ENCODE measurements at places on chromosomes 11 and 22.
A peak's percentile ranks its signal among the peaks of the same experiment; 100 is the strongest.

DNA sequence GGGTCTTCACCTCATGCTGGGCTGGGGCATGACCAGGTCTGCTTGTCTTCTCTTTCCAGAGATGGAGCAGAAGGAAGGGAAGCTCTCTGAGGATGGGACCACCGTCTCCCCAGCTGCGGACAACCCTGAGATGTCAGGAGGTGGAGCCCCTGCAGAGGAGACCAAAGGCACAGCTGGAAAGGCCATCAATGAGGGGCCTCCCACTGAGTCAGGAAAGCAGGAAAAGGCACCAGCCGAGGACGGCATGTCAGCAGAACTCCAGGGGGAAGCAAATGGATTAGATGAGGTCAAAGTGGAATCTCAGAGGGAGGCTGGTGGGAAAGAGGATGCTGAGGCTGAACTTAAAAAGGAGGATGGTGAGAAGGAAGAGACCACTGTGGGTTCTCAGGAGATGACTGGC lies 5.2 kb downstream of the SMTNL1 start:
- no peak for DNase-seq

GRCh38 chr22:43110927-43111623 lies 525 bp downstream of the BIK start:
- no peak for DNase-seq

DNA sequence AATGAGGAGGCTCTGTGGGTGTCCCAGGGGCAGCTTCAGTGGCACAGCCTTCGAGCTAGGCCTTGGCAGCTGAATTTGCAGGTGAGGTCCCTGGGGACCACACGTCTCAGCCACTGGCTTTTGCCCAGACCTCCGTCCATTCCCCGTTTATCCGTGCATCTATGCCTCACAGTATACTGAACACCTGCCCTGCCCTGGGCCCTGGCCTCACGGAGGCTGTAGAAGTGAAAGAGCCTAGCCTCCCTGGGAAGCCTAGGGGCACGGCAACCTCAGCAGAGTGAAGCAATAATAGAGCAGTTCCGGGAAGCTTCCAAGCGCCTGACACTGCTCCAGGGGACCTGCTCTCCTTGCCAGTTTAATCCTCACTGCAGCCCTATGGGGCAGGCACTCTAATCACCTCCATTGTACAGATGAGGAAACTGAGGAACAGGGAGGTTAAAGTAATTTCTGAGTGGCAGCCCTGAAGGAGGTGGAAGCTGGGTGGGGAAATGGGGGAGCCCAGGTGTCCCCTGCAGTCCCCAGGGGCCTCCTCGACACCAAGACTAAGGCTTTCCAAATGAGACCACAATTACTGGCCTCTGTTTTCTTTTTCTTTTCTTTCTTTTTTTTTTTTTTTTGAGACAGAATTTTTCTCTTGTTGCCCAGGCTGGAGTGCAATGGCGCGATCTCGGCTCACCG lies 2.7 kb upstream of the NFAM1 start:
- DNase-seq: no peak

DNA sequence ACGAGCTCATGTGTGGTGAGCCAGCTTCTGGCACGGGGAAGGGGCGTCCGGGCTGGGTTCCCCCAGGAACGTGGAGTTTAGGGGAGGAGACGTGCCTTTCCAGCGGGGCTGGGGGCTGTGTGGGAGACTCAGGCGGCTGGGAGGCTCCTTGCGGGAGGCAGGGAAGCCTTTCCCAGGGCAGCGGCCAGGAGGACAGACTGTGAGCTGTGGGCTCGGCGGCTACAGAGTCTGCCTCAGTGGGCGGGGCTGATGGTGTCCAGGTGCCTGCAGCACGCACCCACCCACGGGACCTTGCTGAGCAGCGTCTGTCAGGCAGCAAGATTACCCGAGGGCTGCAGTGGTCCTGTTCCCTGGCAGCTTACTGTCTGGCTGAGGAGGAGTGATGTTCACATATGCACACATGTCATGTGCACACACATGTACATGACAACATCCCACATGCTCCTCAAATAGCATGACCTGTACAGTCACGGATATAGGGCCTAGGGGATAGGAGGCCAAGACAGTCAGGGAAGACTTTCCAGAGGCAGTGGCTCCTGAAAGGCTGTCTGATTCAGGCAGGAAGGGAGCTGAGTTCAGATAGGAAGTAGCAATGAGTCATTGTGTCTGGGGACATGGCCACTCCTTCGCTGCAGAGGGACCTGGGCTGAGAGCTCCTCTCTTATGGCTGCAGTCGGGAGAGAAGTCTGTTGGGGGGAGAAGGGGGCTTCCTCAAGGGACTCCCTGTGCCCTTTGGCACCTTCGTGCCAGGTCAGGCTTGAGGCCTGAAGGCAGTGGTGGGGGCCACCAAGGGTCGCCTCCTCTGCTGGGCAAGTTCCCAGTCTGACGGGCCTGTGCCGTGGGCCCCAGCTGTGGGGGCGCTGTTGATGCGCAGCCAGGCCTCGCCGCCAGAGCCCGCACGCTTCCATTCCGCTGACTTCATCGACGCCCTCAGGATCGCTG lies 23.3 kb upstream of the PPP6R3 start:
- DNase-seq: peak; percentile 9

DNA sequence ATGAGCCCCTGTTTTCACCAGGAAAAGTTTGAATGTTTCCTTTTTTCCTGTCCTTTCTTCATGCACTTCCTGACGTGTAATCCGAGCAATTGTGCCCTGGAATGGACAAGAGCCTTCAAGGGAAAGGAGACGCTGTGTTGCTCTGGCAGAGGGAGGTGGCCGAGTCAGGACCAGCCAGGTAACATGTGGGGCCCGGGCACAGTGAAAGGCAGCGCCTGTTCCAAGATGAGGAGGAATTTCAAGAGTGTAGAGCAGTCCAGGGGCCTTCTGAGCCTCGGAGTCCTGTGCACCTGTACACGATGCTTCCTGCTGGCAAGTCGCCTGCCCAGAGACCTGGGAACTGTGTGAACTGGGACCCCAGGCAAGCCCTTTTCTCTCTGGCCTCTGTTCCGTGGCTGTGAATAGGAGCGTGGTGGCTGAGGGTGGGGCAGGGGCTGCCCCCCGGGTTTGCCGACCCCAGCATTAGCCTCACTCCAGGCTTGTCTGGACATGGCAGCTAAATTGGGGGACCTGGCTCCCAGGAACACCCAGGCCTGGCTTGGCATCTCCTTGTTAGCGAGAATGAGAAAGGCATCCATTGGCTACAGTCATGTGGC lies 92.0 kb downstream of the MYEOV start:
- no peak for DNase-seq

DNA sequence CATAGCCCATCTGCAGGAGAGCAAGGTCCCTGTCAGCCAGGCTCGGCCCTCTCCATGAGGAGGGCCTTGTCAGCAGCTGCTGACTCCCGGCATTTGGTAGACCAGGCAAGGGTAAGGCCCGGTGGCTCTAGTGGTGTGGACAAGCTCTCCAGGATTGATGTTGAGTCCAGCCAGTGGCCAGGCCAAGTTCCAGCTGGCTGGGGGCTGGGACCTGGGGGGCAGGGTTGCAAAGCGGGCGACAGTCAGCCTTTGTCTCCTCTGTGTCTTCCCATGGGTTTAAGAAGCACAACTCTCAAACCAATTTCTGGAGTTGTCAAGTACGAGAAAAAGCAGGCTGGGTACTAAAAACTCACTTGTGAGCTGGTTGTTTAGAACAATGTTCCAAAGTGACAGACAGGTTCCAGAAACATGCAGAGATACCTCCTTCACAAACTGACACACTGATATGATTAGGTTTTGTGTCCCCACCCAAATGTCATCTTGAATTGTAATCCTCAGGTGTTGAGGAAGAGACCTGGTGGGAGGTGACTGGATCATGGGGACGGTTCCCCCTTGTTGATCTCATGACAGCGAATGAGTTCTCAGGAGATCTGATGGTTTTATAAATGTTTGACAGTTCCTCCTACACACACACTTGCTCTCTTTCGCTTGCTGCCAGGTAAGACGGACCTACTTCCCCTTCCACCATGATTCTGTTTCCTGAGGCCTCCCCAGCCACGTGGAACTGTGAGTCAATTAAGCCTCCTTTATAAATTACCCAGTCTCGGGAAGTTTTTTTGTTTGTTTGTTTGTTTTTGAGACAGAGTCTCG lies 52.3 kb upstream of the SERPIND1 start:
- no peak for DNase-seq

All from NCI-H226 (cell line).